Mononuclear cell (primary cell): ENCODE measurements at places on chromosomes 12 and 14. TPM values are rescaled to one million over a fixed set of nuclear protein-coding genes. Genes with fewer than 3 reads are reported as not detected.

Gene MIP
- total RNA-seq, result not detected

Gene TAS2R8
- 0.21 TPM for total RNA-seq

Gene RNASE7
- total RNA-seq, result not detected

Gene ART4
- total RNA-seq, result not detected

Gene KRT78
- total RNA-seq, result not detected

Gene IL31
- not detected for total RNA-seq

Gene DNAH10
- total RNA-seq, result 0.21 TPM

Gene RERG
- not detected for total RNA-seq

Gene PIANP
- not detected for total RNA-seq

Gene NUAK1
- 0.52 TPM for total RNA-seq

Gene OTX2
- total RNA-seq, result not detected

Gene NRXN3
- under 0.01 TPM for total RNA-seq

Gene MLXIP
- 27.1 TPM for total RNA-seq
